Psoas muscle (tissue), 8 donors: ENCODE measurements at places on chromosomes 6 and 20. TPM values are rescaled to one million over a fixed set of nuclear protein-coding genes. Genes with fewer than 3 reads are reported as not detected.

GRCh38 chr6:68182386-68182785 lies 452.7 kb upstream of the ADGRB3 start:
- no peak for DNase-seq

GRCh38 chr6:53330137-53330536 lies 18.6 kb downstream of the ELOVL5 start:
- no peak for DNase-seq

DNA sequence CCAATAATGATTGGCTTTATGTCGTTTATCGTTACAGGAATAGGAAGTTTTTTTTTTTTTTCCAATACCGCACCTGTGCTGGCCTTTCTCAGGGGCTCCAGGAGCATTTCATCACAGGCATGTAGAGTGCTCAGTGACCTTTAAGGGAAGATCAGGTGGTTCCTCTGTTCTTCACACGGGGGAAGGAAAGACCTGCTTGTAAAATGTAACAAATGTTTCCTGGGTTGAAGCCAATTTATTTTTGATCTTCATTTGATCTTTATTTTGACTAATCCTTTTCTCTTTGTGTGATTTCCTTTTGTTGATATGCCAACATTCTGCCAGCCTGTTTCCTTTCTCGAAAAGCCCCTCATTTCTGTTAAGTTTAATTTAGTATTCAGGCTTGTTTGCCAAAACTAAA lies 61.9 kb upstream of the HBS1L start:
- no peak for DNase-seq

GRCh38 chr20:51428401-51429143 lies 113.9 kb downstream of the NFATC2 start:
- no peak for DNase-seq

GRCh38 chr6:15593798-15594197 lies 69.0 kb downstream of the DTNBP1 start:
- no peak for DNase-seq

DNA sequence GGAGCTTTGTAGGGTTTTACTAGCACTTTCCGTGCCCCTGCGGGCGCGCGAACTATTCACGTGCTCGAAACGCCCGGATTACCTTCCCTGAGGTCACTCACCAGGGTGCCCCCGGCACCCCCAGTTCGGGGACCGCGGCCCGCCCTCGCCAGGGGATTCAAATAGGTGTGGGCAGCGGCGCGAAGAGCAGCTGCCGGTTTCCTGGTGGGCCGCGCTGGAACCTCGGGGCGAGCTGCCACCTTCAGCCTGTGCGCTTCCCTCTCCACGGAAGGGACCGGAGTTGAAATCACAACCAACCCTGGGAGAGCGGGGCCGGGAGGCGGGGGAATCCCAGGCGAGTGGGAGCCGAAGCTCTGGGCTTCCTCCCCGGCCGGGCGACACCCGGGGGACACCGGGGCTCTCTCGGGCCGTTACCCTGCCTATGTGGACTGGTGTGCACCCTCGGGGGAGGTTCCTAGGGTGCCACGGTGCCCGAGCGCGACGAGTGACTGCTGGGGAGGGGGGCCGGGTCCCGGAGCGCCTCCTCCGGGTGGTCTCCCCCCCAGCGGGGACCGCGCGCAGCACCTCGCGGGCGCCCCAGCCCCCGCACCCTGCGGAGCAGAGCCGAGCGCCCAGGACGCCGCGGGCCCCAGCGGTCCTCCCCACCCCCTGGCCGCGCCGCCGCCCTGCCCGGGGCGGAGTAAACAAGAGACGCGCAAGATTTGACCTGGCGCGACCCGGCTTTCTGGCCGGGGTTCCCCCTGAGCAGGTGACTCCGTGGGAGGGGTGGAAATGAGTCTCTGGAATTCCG lies 2.1 kb upstream of the HIVEP2 start:
- peak; percentile 88 for DNase-seq

- DNase-seq, result no peak
Observed at GRCh38 chr6:151400473-151400872, 9.1 kb upstream of the ZBTB2 start.

- no peak for DNase-seq
Observed at GRCh38 chr6:93293460-93293859, 125.9 kb downstream of the EPHA7 start.

DNA sequence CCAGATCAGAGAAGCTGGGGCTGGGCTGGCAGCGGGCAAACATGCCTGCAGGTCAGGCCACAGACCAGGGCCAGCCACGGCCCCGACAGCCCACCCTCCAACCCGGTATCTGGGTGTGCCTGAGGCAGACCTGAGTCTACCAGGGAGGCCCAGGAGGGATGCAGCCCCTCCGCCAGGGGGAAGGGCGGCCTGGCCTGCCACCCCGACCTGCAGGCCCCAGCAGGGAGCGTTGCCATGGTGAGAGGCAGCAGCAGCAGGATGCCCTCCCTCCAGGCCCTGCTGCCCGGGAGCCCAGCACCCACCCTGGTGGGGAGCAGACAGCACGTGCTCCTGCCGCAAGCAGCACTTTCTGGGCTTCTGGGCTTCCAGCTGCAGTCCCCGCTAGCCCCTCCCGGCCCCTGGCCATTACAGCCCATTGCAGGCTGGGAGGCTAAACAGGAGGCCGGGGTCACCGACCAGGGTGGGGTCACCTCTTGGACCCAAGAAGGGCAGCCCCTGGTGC lies 3.8 kb upstream of the EEF1A2 start:
- DNase-seq, result no peak

GRCh38 chr6:47235964-47236760 lies 73.5 kb downstream of the TNFRSF21 start:
- no peak for DNase-seq

- no peak for DNase-seq
Observed at GRCh38 chr6:10082385-10082784, 332.5 kb downstream of the TFAP2A start.

- DNase-seq, result peak; percentile 60
Observed at GRCh38 chr6:33375143-33375671, 16.4 kb upstream of the KIFC1 start.

- DNase-seq, result no peak
Observed at GRCh38 chr6:46925563-46926253, 4.0 kb upstream of the ADGRF5 start.

DNA sequence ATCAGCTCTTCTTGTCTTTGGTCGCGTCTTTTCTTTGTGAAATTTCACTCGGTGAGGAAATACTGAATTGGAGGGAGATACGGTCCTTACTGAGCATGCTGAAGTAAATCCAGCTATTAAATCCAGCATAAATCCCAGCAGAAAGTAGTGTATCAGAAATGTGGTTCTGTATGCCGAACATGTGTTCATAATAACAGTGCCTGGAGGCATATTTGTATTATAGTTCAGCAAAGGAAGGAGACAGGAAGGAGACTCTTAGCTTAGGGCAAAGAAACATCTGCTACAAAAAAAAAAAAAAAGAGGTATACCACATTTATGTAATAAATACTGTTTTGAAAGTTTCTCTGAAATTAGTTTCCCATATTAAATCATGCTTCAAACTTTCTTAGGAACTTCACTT lies 211.8 kb downstream of the PLCB4 start:
- DNase-seq, result no peak

GRCh38 chr20:1086277-1087213 lies 31.9 kb upstream of the PSMF1 start:
- no peak for DNase-seq

- DNase-seq, result no peak
Observed at GRCh38 chr6:57261926-57262325, 39.8 kb upstream of the RAB23 start.

DNA sequence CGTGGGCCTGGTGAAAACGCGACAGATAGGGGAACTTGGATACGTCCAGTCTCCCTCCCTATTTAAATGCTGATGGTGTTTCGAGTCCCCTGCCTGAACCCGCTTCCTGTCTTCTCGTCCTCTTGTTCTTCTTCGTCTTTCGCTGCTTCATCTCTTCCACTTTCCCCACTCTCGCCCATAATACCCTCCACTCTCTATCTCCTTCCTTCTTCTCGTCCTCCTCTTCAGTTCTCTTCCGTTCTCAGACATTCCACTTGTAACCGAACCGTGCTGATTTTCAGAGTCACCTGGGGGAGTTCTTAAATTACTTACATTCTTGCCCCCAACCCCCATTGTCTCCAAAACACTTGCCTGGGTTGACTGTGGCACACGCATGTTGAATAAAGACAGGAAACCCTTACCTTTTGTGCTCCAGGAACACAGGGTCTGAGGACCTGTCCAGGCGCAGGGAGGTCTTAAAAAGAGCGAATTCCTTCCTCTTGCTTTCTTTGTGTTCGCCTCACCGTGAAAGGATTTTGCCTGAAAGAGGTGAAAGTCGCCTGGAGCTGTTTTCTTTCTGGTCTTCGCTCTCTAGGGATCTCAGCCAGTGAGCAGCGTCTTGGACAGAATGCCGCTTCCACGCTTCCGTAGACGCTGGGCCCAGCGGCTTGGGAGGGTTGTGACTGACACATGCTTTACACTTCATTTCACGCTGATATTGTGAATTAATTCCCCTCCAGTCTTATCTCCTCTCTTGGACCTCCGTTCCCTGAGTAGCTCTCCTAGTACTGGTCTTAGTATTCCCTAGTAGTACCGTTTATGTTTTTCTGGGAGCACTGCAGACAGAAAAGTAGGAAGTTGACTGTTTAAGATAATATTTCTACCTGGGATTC lies 184.0 kb downstream of the GPX5 start:
- no peak for DNase-seq

Gene CCN6
- polyA plus RNA-seq, result 0.01 TPM

Gene PNPLA1
- 0.04 TPM for polyA plus RNA-seq

Gene OSBPL2
- 9.6 TPM for polyA plus RNA-seq

Gene BPIFB1
- not detected for polyA plus RNA-seq

Gene BPI
- polyA plus RNA-seq, result not detected

Gene C6orf132
- 0.08 TPM for polyA plus RNA-seq
